ENCODE measurements at places on chromosomes 16 and 17.

DNA sequence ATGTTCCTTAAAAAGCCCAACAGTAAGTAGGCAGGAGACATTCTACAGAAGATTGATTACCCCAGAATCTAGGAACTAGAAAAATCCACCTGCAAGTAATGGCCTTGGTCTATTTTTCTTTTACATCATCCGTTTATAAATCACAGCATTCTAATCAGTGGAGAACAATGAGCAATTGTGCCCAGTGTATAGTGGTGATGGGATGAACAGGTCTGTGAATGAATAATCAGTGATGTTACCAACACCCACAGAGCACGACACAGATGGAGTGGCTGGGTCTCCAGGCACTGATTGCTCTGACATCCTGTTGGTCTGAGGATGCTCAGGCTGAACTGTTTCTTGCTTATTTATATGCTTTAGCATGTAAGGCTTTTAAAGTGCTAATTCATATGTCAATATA lies 1251.2 kb upstream of the CDH8 start:
- no peak for DNase-seq

DNA sequence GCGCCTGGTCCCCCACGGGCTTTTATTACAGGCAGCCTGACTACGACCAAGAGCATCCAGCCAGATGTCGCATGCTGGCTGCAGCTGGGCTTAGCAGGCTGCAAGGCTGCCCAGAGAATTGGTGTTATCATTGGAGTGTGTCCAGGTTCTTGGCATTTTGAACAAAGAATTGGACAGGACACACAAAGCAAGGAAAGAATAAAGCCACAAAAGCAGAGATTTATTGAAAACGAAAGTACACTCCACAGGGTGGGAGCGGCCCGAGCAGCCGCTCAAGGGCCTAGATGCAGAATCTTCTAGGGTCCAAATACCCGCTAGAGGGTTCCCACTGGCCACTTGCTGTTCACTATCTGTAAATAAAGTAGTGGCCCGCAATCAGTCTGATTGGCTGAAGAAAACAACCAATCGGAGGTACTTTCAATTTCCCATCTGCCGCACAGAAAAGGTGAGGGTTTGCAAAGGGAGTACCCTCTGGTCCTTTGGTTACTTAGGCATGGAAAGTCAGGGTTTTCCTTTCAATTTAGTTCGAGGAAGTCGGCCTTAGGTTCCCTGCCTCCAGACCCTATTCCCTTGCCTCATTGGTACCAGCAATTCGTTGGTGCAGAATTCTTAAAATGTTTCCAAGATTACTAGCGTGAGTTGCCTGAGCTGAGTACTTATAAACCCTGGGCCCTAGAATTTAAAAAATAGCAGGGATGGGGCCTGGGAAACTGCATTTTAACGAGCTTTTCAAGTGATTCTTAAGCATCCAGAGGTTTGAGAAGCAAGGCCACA lies 38.5 kb upstream of the CNEP1R1 start:
- no peak for DNase-seq

- no peak for DNase-seq
Measured at GRCh38 chr17:33204156-33204555, 88.9 kb downstream of the ASIC2 start.

DNA sequence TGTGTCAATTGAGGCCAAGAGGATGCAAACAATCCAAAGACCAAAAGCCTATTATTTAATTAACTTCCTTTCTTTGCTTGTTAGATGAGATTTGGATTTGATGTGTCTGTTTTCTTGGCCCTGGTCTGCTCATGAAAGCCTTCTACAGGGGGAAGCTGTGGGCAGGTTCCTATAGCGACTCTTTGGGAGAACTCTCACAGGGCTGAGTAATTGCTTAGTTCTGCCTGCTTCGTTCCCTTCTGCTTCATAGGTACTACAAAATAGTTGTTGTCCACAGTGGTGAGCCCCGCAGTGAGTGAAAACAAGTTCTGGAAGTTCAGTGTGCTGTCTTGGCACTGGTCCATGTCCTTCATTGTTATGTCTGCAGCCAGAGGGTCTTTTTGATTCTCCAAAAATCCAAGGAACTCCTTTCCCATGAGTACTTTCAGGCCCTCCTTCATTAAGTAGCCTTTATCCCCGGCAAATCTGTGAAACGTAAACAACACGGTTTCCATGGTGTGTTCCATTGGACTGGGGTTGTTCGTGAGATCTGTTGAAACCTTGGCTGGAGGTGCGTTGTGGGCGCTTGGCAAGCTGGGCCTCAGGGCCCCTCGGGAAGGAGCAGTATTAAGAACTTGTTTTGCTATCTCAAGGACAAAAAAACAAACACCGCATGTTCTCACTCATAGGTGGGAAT lies 30.0 kb upstream of the ANKRD40CL start:
- DNase-seq = no peak

DNA sequence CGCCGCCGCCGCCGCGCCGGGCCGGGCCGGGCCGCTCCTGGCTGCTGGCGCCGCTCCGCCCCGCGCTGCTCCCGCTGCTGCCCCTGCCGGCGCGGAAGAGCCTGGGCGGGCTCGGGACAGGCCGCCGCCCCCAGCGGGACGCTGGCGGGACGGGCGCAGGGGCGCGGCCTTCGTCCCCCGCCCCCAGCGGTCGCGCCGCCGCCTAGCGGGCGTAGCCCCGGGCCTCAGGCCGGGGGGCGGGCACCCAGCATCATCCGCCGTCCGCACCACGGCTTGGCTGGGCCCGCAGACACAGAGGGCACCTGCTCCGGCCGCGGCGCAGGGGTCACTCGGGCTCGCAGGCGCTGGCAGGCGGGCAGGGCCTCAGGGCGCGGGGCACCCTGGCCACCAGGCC lies at the start of gene AMFR:
TSS of gene AMFR (minus strand) at position 107 of the 394 bp plus-strand sequence. CDS start 218 bp downstream, outside the sequence.
- no peak for DNase-seq
